Stimulated activated CD4-positive, alpha-beta T cell treated with anti-CD3 and anti-CD28 coated beads, Interleukin-4, amount 100 ng/mL, for 24 hours (primary cell): ENCODE measurements at places on chromosomes 2 and 18.

DNA sequence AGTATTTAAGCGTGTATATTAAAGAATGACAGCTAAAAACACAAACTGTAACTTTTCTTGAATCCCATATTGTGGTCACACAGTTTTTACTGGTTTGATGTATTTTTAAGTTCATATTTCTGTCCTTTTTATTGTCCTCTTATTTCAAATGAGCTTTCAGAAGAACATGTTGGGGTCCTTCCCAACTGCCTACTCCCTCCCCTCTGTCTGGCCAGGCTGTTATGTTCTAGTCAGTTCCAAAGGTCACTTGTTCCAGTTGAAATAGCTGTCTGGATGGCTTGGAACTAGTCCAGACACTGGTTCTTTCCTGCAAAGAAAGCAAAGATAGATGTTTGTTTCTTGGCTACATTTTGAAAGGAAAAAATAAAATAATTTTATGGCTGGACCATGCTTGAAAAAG, 306.9 kb downstream of the GULP1 start:
- DNase-seq, result no peak

GRCh38 chr2:162138310-162138709, 13.7 kb downstream of the GCG start:
- no peak for DNase-seq

GRCh38 chr2:66255136-66255535, 179.8 kb upstream of the MEIS1 start:
- DNase-seq, result no peak

DNA sequence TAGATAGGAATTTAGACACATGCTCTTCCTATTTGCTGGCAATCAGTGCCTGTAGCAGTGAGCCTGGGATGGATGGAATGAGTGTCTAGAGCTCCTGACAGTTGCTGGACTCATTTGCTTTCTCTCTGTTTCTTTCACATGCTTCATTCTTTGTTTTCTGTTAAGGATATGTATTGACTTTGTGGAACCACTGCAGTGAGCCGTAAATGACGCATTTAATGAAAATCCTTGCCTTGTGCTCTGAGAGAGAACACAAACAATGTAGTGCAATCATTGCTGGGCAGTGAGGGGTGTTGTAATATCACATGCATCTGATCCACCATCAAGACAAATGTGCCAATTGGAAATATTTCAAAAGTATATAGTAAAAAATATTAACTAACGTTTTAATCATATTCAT, 25.2 kb upstream of the CDH20 start:
- DNase-seq, result no peak

- DNase-seq, result no peak
These were observed 2.3 kb downstream of the ASB3 start for GRCh38 chr2:53784436-53784835.

DNA sequence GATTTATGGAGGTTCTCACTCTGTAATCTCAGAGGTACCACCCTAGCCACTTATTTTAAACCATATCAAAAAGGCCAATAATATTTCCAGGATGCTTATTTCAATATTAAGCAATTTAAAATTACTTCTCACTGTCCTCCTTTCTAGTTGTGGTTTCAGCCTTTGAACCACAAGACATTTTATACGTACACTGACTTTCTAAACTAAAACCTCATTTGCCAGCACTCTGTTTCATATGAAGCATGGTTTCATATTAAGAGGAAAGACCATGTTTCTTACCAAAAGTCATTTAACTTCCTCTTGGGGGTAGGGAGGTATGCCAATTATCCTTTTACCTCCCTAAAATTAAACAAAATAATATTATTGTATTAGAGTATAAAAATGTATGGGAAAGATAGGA, 399.8 kb downstream of the CDH7 start:
- no peak for DNase-seq

DNA sequence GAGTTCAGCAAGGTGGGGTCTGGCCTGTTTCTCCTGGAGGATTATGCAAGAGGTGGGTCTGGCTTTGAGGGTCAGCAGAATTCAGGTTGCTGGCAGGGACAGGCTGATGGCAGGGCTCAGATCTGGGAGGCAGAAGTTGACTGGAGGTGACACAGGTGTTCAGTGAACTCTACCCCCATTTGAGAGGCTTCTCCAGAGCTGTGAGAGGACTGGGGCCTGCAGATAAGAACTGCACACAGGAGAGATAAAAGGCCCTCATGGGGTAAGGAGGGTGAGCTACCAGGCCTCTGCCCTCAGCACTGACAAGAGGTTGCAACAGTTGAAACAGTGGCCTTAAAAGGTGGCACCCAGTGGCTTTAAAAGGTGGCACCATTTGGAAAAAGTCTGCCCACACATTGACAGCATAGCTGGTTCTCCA, 13.1 kb downstream of the MOCOS start:
- no peak for DNase-seq

GRCh38 chr2:28601616-28602015, 105.8 kb downstream of the PLB1 start:
- no peak for DNase-seq

GRCh38 chr18:36340246-36340645, 42.7 kb downstream of the FHOD3 start:
- DNase-seq, result no peak

GRCh38 chr2:143333168-143333791, 204.1 kb downstream of the ARHGAP15 start:
- no peak for DNase-seq

- DNase-seq, result no peak
These were observed 324.5 kb upstream of the EPHA4 start for GRCh38 chr2:221896505-221897151.

- no peak for DNase-seq
These were observed 108.6 kb upstream of the CCDC150 start for GRCh38 chr2:196530910-196531309.

GRCh38 chr2:239049421-239050251, 201.8 kb downstream of the TWIST2 start:
- DNase-seq, result no peak

DNA sequence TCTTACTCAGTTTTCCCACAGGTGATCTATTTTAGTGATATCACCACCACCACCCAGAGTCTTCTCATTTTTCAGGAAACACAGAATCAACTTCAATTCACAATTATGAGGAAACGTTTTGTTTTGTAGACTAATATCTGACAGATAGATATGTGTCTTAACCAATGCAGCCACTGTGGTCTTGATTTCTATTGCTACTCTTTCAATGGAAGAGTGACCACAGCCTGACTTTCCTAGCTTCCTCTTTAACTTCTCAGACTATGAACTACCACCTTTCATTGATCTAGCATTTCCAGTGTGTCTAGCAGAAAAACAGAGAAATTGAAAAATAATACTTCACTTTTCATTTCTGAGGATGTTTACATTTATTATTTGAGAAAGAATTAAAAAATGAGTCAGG, 20.5 kb downstream of the ADAM17 start:
- DNase-seq, result no peak

GRCh38 chr2:145094370-145094769, 574.5 kb upstream of the ZEB2 start:
- DNase-seq, result no peak

GRCh38 chr2:129565551-129566109, 413.8 kb upstream of the RAB6C start:
- no peak for DNase-seq

GRCh38 chr2:23595601-23596251, 210.7 kb downstream of the KLHL29 start:
- DNase-seq, result no peak

- peak; percentile 39 for DNase-seq
These were observed 95.0 kb downstream of the TNFRSF11A start for GRCh38 chr18:62420151-62420512.

- DNase-seq, result no peak
These were observed 45.2 kb downstream of the CYP1B1 start for GRCh38 chr2:38030635-38031355.

GRCh38 chr2:159703491-159703890, 8.8 kb upstream of the MARCHF7 start:
- no peak for DNase-seq

DNA sequence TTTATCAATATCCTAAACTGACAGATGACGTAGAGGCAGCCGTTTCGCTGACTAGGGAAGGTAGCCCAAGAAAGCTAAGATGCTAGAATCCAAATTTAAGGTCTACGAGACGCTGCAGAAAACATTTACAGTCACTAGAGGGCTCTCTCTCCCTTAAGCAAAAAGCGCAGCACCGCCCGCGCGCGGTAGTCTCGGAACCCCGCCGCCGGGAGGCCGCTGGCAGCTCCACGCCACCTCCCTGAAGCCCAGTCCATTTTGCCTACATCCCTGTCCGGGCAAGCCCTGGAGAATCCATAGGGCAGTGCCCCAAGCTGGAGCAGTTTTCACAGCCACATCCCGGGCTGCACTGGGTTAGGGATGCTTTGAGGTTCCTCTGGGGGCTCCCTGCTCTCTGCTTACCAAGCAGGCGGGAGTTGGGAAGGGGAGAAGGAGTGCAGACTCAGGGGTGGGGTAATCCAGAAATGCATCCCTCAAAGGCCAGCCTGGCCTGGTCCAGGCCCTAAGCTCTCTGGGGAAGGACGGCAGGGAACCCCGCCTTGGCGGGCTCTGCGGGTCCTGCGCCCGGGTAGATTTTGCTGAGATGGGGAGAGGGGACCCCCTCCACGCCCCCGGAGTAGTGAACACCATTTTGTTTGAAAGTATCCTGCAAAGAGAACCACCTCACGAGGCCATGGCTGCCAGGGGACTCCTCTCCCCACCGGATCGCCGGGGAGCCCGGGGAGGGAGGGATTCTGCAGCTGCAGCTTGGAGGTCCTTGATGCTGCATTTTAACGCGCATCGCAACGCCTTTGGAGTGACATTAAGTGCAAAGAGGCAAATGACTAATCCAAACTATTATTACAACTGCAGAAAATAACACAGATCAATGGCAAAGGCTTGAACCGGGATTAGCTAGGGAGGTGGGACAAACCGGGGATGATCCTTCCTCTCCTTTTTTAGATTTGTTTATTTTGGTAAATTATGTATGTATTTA, 1.3 kb upstream of the DPYSL5 start:
- peak; percentile 64 for DNase-seq
